CD8-positive, alpha-beta memory T cell (primary cell): ENCODE measurements at places on chromosomes 16 and 17. TPM values are rescaled to one million over a fixed set of nuclear protein-coding genes. Genes with fewer than 3 reads are reported as not detected.

DNA sequence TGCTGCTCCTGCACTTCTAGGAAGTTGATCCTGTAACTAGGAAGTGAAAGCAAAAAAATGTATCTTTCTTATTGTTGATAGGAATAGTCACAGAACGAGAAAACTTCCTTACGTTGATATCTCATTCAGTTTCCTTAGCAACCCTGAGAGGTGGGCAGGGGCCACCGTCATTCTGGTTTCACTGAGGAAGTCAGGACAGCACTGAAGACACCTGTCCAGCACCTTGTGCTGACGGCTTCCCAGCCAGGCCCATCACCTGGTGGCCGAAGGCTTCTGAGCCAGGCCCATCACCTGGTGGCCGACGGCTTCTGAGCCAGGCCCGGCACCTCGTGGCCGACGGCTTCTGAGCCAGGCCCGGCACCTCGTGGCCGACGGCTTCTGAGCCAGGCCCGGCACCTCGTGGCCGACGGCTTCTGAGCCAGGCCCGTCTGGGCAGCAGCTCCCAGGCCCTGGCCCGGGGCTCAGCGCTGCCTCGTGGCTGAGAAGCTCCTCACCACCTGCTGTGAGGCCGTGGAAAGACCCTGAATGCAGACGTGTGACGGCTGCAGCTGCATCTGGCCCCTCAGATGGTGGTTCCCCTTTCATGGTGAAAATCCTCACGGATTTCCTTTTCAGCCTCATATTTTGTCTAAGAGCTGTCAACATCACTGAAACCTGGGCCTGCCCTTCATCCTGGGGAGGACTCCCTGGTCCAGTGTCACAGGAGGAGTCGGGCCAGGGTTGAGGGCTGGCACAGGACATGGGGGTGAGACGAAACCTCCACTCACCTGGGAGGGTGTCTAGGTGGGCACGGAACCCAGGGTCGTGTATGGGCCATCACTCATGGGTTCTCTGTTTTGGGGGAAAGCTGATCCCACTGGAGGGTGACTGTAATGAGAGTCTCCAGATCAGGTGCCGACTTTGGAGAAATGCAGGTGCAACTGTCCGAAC is 33.0 kb upstream of the ZNF750 start:
- DNase-seq: no peak

DNA sequence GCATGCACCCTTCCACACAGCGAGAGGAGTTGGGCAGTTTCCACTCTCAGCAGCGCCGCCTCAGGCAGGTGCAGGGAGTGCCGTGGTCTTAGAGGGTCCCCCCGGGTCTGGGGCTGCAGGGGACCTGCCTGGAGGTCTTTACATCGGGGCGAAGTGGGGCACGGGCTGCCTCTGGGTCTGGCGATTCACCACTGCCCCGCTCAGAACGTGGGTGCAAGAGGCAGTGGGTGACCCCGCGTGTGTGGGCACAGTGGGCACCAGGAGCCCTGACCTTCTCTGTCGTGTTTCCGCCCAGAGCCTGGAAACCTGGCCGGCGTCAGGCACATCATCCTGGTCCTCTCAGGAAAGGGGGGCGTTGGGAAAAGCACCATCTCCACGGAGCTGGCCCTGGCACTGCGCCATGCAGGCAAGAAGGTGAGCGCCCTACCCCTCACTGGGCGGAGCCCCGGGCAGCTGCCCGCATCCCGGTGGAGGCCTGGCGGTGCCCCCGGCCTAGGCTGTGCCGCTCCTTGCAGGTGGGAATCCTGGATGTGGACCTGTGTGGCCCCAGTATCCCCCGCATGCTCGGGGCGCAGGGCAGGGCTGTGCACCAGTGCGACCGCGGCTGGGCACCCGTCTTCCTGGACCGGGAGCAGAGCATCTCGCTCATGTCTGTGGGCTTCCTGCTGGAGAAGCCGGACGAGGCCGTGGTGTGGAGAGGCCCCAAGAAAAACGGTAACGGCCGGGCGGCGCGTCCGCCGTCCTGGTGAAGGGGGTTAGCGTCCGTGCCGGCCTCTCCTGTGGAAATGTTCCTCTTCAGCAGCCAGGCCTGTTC is 3.7 kb downstream of the NUBP2 start:
- no peak for DNase-seq

CDH15 gene
- not detected for total RNA-seq

ST6GALNAC2 gene
- total RNA-seq: 0.83 TPM

AOC3 gene
- 1.3 TPM for total RNA-seq

RNF157 gene
- 13.9 TPM for total RNA-seq
